ENCODE measurements at places on chromosomes 2 and 18.

GRCh38 chr18:63890950-63891304 is 3.4 kb downstream of the SERPINB2 start:
- DNase-seq: no peak

DNA sequence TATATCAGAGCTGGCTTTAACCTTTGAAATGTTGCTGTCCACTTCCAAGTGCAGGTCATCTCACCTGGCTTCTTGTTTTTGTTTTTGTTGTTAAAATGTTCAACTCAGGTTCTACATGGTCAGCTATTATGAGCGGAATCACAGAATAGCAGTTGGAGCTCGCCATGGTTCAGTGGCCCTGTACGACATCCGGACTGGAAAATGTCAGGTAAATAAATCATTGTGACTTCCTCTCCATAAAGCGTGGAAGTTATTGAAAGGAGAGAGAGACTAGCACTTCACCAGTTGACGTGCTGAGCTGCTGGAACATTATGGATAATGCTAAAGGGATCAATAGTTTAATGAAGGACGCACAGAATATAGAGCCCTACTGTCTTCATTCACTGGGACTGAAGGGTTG is 184.6 kb upstream of the BOD1L2 start:
- no peak for DNase-seq

- DNase-seq: no peak
These were observed 44.3 kb upstream of the KCNG2 start for GRCh38 chr18:79753391-79753851.

DNA sequence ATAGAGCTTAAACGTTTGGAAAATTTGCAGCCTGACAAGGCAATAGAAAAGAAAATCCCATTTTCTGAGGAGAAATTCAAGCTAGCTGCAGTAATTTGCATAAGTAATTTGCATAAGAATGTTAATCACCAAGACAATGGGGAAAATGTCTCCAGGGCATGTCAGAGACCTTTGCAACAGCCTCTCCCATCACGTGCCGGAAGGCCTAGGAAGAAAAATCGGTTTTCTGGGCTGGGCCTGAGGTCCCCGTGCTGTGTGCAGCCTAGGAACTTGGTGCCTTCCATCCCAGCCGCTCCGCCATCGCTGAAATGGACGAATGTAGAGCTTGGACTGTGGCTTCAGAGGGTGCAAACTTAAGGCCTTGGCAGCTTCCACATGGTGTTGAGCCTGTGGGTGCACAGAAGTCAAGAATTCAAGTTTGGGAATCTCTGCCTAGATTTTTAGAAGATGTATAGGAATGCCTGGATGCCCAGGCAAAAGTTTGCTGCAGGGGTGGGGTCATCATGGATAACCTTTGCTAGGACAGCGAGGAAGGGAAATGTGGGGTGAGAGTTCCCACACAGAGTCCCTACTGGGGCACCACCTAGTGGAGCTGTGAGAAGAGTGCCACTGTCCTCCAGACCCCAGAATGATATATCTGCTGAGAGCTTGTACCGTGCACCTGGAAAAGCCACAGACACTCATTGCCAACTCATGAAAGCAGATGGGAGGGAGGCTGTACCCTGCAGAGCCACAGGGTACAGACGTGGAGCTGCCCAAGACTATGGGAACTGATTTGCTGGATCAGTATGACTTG is 164.6 kb downstream of the GULP1 start:
- no peak for DNase-seq

- no peak for DNase-seq
These were observed 671.9 kb upstream of the ZNF804A start for GRCh38 chr2:183926433-183926832.

- no peak for DNase-seq
These were observed 226.7 kb downstream of the TTC32 start for GRCh38 chr2:19675003-19675629.

GRCh38 chr2:212646698-212647366 is 108.2 kb upstream of the ERBB4 start:
- peak; percentile 64 for DNase-seq

- DNase-seq: no peak
These were observed 45.8 kb upstream of the OTOF start for GRCh38 chr2:26523750-26524149.

DNA sequence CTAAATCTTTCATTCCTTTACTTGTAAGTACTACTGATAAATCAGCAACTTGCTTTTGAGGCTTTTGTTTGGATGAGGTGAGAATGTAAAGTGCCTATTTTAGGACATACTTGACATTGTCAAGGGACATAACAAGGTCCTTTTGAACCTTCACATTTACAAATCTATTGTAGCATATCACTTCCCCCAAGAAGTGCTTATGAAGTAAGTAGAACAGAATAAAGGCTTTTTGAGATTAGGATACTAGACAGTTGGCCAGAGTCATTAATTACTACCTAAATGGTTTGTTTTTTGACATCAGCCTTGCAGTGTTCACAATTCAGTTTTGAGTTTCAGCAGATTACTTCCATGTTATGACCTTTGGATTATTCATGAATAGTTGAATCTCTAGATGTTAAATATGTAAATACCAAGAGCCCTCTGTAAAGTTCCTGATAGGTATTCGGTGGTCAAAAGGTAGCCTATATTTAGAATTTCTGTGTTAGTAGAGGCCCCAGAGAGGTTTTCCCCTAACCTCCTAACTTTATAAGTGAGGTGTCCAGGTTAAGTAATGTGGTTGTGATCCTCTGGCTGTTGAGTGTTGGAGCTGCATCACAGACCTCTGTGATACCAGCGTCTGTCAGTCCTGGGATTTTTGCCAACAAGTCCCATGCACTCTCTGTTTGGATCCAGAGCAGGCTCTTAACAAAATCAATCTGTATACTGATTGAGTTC is 67.2 kb downstream of the LCLAT1 start:
- no peak for DNase-seq

DNA sequence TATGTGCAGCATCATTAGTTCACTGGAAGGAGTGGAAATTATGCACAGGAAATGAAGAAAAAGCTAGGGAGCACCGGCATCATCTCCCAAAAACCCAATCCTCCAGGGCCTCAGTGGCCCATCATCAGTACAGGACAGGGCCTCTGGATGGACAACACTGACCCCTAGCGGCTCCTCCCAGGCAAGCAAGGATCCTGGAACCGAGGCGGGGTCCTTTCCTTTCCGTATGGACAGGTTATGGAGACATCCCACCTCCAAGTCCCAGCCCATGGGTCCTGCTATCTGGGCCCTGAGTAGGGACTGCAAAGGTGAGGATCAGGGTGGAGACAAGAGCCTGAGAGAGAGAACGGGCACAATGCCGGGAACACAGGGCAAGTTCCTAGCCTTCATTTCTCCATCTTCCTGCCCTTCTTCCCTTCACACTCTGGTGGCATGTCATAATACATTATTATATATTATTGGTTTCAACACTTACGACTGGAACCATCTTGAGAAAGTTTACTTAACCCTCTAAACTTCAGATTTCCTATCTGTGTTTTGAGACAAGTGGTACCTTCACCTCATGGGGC is 68.2 kb downstream of the ZNF516 start:
- peak; percentile 49 for DNase-seq

DNA sequence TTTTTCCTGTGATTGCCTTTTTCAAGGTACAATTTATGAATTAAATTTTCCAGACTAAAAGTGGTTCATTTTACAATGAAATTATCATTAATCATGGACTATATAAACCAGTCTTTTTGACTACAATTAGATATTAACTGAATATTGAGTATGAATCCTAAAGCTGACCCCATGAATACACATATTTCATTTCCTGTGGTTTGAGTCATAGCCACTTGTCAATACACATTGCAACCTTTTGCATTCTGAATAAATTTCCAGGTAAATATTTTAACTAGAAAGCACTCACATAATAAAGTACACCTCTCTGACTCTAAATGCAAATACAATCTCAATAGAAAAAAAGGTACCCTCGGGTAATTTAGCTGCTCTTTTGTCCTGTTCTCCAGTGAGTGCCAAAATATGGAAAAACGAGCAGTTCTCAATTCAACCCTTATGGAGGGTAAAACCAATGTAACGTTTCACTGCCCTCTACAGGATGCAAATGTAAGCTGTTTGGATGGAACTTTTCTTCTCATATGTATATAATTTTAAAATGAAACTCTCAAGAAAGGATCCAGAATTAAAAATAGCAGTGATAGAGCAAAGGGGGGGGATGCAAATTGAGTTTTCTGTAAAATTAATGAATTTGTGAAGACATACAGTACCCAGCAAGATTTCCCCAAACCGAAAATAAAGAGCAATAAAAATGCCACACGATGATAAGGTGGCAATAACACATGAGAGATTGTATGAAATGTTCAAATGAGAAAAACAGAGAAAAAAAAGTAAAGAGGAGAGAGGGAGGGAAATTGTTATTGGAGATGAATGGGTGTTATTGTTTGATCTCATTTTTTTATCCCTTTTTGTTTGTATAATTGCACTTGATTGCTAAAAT is 1795.7 kb upstream of the PIK3C3 start:
- peak; percentile 6 for DNase-seq

GRCh38 chr18:55893948-55894347 is 306.0 kb upstream of the TCF4 start:
- no peak for DNase-seq

Data from urothelium cell line (cell line).